Right renal cortex interstitium (tissue), 3 donors: ENCODE measurements at places on chromosomes 5 and 9. TPM values are rescaled to one million over a fixed set of nuclear protein-coding genes. Genes with fewer than 3 reads are reported as not detected.

- DNase-seq = no peak
Observed at GRCh38 chr9:114830546-114830945, 24.7 kb upstream of the TNFSF15 start.

GRCh38 chr5:14930486-14930885 lies 58.9 kb upstream of the ANKH start:
- no peak for DNase-seq

- no peak for DNase-seq
Observed at GRCh38 chr9:124843456-124844034, 9.7 kb upstream of the WDR38 start.

DNA sequence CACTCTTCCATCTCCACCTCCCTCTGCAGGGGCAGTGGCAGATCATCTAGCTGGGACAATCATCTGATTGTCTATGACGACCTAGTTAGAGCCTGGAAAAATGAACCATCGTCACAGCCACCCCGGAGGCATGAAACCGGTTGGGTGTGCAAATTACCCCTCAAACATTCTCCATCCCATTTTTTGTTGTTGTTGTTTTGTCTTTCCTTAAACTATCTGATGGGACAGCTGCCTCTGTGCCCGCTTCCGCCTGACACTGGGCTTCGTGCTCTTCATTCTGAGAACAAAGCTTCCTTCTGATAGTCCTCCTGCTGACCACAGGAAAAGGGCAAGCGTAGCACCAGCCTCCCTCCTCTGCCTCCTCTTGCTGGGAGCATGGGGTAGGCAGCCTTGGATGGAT lies 7.0 kb upstream of the NDST1 start:
- DNase-seq = no peak

ADAMTS16 gene
- polyA plus RNA-seq = 87.3 TPM

DNA sequence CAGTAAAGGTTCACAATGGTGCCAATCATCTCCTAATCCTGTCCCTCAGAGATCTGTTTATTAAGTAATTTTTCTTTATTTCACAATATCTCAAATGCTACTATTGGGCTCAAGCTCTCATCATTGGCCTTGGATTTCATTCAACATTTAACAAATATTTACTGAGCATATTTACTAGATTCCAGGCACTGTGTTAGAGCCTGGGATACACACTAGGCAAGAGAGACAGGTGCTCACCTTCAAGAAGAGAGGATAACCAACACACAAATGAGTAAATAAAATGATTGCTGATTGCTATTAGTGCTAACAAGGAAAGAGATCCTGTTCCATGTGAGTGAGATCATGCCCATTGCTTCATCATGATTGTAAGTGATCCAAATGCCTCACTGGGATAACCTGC lies 27.4 kb downstream of the PPP2R2B start:
- DNase-seq = no peak

HRH2 gene
- polyA plus RNA-seq = 2.6 TPM

GRCh38 chr5:96789794-96790330 lies 17.9 kb downstream of the ERAP1 start:
- no peak for DNase-seq

GABRA1 gene
- not detected for polyA plus RNA-seq

GRCh38 chr9:128152133-128153059 lies 3.1 kb downstream of the LCN2 start:
- DNase-seq = no peak

C7 gene
- 206 TPM for polyA plus RNA-seq

GRCh38 chr5:8944005-8944404 lies 601.9 kb downstream of the SEMA5A start:
- no peak for DNase-seq

DNA sequence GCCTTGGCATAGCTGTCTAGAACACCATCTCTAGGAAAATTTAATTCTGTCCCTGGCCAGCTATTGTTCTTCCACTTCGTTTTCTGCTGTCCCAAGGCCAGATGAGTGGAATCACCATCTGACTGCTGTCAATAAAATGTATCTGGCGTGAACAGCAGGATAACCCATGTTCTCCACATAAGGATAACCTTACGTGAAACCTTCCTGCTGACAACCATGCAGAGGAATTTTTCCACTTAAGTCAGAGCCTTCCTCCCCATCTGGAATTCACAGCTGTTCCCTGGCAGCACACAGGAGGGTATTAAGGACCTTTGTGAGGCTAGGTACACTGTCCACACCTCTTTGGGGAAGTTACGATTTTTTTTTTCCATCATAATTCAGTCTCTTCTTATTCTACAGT lies 28.6 kb downstream of the RNF44 start:
- no peak for DNase-seq

DNA sequence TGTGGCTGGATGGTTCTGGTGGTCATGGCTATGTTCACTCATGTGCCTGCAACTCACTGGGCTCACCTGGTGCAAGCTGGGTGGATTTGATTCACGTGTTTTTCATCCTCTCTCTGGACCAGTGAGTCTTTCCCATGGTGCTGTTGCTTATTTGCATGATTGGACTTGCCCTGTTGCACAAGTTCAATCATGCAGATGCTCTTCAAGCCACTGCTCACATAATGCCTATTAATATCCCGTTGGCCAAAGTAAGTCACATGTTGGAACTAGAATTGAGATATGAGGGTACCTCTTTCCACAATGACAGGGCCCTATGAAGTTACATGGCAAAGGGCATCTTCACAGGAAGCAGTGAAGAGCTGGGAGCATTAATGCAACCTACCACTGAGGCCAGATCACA lies 26.5 kb upstream of the MROH2B start:
- DNase-seq = no peak

LRRC19 gene
- 13.4 TPM for polyA plus RNA-seq

ACSL6 gene
- polyA plus RNA-seq = 1.8 TPM

SDHA gene
- 138 TPM for polyA plus RNA-seq

DNA sequence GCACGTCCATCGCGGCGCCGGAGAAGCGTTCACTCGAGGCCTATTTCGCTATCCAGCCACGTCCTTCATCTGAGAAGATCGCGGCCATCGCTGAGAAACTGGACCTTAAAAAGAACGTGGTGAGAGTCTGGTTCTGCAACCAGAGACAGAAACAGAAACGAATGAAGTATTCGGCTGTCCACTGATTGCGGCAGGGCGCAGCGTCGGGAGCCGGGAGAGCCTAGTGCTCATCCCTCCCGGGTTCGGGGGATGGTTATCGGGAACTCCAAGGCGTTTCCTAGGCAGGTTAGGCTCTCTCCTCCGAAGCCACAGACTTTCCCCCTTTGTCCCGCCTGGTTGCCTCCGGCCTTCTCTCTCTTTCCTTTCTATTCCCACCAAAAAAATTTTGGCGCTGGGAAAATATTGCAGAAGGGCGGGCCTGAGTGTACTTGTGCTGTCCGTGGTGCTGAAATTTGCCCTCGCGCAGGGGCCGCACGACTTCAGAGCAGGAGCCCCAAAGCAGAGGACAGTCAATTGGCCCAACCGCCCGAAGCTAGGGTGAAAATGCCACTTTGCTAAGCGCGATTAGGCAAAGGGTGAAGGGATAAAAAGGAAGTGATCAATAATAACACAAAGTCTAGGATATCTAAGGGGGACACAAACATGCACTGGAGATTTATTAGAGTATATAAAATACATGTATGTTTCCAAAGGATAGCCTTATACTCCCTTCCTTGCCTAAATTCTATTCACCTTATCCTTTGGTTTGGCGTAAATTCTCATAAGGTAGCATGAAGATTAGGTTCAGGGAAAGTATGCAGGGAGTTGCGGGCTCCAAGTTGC lies 1.8 kb downstream of the POU4F3 start:
- peak; percentile 69 for DNase-seq

DNA sequence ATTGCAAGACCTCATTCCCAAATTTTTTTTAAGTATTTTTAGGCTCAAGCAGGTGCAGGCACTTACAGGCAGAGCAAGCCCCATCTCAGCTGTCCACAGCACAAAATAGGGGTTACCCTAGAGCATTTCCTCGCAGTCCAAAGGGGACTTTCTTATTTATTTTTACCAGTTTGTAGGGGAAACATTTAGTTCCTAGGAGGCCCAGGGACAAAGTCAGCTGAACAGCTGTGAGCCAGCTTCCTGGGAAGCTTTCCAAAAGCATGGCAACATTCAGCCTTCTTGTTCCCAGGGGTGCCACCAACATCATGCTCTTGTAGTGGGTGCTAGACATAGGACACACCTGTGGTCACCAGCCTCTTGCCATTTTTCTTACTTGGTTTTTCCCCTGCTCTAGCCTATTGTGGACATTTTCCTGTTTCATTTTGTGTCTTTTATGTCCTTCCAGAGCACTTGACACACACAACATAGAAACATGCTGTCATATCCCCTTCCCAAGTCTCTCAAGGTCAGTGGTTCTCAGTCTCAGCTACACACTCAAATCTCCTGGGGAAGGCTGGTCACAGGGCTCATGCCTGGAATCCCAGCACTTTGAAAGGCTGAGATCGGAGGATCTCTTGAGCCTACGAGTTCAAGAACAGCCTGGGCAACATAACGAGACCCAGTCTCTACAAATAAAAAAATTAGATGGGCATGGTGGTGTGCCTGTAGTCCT lies 38.2 kb downstream of the HAVCR1 start:
- DNase-seq = no peak

GRCh38 chr5:150559088-150559487 lies 51.2 kb downstream of the NDST1 start:
- DNase-seq = no peak

DNA sequence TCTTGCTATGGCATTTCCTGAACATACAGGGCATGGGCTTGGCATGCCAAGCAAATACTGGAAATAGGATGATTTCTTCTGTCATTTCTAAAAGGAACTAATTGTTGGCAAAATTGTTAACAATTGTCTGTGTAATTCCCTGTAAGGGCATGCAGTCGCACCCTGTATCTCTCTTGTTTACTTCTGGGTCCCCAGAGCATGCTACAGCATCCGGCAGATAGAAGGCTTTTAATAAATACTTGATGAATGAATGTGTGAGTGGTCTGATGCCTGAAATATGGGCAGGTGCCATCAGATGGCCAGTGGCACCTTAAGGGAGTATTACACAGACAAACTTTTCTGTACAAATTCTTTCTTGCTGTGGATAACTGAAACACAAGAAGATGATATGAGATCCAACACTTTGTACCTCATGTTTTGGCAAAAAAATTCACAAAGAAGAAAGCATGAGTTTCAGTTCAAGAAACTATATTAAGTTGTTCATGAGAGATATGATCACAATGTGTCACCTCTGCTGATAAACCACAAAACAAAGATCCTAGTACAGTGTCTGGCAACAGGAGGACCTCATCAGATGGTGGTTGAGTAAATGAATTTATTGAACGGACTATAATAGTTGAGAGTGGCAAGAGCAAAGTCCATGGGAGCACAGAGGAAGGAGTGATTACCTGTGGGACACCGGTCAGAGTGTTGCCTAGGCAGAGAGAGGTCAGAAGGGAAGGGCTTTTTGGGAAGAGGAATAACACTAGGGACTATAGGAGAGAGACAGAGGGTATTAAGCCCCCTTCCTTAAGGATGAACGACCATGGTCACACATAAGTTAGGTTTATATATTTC lies 194.2 kb downstream of the ATP10B start:
- no peak for DNase-seq

DNA sequence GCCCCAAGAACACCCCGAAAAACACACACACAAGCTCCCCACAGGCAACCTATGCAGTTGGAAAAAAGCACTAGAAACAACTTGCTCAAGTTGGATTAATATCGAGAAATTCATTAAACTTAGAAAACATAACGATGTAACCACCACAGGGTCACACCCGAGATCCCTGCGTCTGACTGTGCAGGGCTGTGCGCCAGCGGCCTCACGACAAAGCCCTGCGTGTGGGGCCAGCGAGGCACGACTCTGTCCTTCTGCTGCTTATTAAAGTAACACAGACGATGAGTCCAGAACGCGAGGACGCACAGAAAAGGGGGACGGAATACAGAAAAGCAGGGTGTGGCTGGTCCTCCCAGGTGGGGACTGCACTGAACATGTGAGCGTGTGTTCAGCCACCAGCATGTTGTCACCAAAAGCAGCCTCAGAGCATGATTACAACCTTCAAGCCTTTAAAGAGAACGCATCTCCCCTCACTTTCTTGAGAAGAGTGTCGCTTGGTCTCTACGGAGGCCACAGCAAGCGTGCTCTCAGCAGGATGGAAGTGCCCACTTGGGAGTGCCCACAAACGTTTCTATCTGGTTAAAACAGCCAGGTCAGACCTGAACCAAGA lies 14.4 kb downstream of the SLC12A7 start:
- no peak for DNase-seq

- no peak for DNase-seq
Observed at GRCh38 chr9:128540634-128541360, 11.6 kb upstream of the SPTAN1 start.

RASGEF1C gene
- polyA plus RNA-seq = 0.17 TPM

DNA sequence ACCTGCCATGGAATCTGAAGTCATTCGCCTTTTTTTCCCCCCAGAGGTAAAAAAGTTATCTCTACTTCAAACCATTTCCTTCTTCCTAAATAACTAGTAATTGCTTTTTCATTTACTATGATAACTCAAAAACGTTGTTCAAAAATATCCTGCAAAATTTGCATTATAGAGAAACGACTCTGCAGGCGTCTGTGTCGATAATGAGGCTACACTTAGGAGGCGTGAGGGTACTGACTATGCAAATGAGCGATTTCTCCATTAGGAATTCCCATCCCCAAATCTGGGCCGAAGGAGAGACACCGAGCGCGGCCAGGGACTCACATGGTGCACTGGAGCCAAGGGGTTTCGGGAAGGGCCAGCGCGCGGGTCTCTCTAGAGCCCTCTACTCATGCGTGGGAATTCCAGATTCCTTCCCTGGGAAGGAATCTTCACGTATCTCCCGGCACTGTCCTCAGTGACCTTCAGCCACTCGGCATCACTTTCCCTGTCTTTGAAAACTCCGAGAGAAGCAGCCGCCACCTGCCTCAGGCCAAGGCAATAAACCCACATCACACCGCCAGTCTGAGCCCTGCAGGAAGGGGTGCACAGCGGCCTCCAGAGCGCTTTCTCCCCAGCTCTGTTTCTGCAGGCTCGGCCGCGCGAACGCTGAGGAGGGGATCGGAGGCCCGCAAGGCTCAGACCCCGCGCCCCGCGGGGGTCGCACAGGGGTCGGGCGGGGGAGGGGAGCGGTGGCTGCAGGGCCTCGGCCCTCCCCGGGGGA lies 718 bp upstream of the DENND4C start:
- DNase-seq = peak; percentile 73

GRCh38 chr5:150557509-150557872 lies 49.6 kb downstream of the NDST1 start:
- DNase-seq = no peak
